ENCODE measurements at places on chromosomes 2 and 18.

DNA sequence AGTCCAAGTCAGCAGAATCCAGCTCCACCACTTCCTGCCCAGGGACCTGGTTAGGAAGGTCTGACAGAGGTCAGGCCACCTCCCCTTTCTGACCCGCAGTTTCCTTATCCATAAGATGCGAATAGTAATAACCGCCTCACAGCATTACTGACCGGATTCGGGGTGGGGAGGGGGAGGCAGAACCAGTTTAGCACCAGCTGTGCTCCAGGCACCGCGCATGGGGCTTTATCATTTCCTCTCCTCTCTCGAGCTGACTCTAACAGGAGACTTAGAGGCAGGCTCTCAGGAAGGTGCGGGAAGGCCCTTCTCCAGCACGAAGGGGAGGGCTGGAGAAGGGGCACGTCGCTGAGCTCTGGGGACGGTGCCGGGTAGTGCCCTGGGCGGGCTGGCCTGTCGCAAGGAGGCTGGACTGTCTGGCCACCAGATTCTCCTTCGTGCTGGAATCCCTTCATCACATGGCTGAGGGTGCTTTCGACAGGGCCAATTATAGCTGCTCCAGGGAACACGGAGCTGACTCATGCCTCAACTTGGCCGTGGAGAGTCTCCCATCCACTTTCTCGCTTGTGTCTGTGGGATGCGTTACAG, 5.7 kb downstream of the EHD3 start:
- no peak for DNase-seq

GRCh38 chr2:122166820-122167219, 411.4 kb downstream of the TSN start:
- no peak for DNase-seq

GRCh38 chr2:231235217-231235616, 36.8 kb downstream of the ARMC9 start:
- peak; percentile 42 for DNase-seq

GRCh38 chr2:42105330-42106256, 57.8 kb downstream of the PKDCC start:
- DNase-seq: no peak

- no peak for DNase-seq
Observed at GRCh38 chr2:17620841-17621240, 80.3 kb downstream of the VSNL1 start.

DNA sequence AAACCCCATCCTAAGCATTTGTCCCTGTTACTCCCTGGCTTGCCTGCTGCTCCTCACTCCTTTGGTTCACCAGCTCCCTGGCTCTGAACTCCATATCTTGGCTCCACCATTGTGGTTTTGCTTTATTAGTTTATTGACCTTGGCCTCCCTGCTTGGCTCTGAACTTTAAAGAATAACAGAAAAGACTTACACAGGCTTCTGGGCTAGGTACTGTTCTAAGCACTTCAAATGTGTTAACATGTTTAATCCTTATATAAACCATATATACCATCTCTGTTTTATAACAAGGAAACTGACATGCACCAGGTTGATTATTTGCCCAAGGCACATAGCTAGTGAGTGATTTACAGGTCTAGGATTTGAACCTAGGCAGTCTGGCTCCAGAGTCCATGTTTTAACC, 149.7 kb upstream of the CAPN13 start:
- no peak for DNase-seq

GRCh38 chr2:127790694-127791529, 20.1 kb downstream of the WDR33 start:
- no peak for DNase-seq

- DNase-seq: no peak
Observed at GRCh38 chr18:36485772-36486171, 188.3 kb downstream of the FHOD3 start.

Measured in K562 (cell line).